ENCODE measurements at places on chromosomes 5 and 9.

DNA sequence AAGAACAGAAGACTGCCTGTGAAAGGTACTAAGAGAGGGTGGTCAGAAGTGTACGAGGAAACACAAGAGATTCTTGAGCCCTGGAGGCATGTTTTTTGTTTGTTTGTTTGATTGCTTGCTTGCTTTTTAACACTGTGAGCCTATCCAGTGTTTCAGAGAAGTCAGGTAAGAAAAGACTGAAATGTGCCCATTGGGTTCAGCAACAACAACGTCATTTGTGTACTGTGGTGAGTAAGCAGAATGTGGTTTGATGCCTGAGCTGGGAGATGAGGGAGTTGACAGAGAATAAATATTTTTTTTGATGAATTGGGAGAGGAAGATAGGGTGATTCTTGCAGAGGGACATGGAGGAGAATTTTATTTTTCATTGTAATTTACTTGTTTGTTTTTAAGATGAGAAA lies 73.1 kb downstream of the RPS23 start:
- DNase-seq = no peak

GRCh38 chr5:7894860-7895259 lies 25.9 kb downstream of the MTRR start:
- DNase-seq = no peak

- no peak for DNase-seq
These were observed 68.9 kb downstream of the PHF2 start for GRCh38 chr9:93645149-93645889.

GRCh38 chr9:94870793-94871558 lies 144.5 kb downstream of the AOPEP start:
- no peak for DNase-seq

DNA sequence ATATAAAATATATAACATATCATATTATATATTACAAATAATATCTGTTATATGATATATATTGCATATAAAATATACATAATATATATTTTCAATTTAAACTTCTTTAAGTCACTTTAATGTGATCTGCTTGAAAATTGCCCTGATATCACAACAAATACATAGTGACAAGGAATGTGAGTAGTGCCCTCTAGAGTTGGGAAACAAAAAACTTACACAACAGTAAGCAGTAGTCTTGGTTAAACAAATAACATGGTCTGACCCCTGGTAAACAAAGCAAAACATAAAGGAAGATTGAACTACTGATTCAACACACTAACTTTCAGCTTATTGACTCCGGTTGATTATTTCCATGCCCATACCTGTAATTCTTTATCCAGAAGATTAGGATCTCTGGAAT lies 188.3 kb upstream of the NMUR2 start:
- DNase-seq = no peak

- DNase-seq = peak; percentile 17
These were observed 664 bp upstream of the RAB3C start for GRCh38 chr5:58582019-58582802.

GRCh38 chr9:83234541-83234940 lies 171.6 kb upstream of the RASEF start:
- no peak for DNase-seq

- DNase-seq = no peak
These were observed 48.3 kb downstream of the SH3TC2 start for GRCh38 chr5:149014571-149015031.

GRCh38 chr5:160259341-160259740 lies 30.0 kb downstream of the FABP6 start:
- no peak for DNase-seq

GRCh38 chr9:97501177-97501971 lies at the start of gene TMOD1:
Gene TMOD1 (plus strand): TSS chr9:97501666. CDS start chr9:97524189, 22,523 bp downstream.
- DNase-seq = peak; percentile 60

- no peak for DNase-seq
These were observed 58.6 kb downstream of the PRKACG start for GRCh38 chr9:68955330-68955729.

GRCh38 chr9:110521206-110521605 lies 58.3 kb downstream of the SVEP1 start:
- DNase-seq = no peak

DNA sequence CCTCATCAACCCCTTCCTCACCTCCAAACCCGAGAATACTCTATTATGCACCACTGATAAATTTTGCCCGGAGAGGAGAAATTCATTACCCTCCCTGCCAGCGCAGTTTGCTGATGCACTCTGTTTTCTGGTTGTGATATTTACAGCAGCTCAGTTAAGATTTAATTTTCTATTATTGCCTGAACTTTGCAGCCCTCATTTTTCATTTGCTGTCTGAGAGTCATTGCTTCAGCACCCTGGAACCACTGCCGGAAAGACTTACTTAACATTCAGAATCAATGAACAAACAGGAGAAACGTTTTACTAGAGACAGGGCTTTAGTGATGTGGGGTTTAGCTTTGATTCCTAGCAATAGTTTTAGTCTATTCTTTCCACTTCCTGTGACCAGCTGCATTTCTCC lies 56.7 kb upstream of the MAMDC2 start:
- no peak for DNase-seq

DNA sequence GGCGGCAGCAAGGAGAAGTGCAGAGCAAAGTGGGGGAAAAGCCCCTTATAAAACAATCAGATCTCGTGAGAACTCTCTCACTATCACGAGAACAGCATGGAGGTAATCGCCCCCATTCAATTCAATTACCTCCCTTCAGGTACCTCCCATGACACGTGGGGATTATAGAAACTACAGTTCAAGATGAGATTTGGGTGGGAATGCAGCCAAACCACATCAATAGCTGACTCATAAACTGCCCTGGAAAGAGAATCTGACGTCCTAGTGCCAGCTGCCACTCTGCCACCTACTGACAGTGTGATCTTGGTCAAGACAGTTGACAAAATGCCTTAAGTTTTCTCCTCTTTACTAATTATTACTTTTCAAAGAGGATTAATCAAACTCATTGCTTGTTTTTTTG lies 128.3 kb downstream of the GPBP1 start:
- no peak for DNase-seq

- no peak for DNase-seq
These were observed 97.5 kb downstream of the HSPA4 start for GRCh38 chr5:133149345-133149744.

DNA sequence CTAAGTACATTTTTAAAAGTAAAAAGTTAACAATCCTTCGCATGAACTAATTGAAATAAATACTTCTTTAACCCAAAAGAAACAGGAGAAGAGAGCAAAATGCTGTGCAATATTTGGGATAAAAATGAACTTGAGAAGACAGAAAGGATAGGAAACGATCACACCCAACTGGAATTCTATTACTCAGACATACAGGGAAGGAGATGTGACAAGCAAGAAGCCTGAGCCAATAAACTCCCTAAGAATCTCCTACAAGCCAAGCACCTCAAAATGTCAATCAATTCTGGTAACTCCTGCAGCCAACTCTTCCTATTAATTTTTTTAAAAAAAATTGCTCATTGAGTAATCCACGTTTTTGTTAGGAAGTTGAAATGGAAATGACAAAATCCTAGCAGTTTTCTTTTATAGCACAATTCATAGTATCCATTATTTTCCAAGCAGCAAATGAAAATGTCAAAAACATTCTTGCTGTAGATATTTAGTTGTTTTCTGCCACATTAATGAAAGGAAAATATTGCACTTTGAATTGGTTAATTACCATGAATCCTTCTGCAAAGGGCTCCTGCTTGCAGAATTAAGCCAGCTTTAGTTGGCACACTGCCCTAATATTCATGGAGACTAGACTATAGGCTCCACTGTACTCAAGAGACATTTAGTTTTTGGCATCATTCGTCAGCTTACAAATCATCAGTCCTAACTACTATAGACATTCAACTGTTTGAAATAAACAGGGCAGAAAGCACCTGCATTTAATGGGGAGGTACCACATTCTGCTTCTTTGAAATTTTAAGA lies 89.0 kb downstream of the RFX3 start:
- DNase-seq = peak; percentile 96

- DNase-seq = no peak
These were observed 20.7 kb upstream of the TRMT10B start for GRCh38 chr9:37732952-37733351.

GRCh38 chr9:83219154-83219923 lies 156.4 kb upstream of the RASEF start:
- DNase-seq = peak; percentile 82

DNA sequence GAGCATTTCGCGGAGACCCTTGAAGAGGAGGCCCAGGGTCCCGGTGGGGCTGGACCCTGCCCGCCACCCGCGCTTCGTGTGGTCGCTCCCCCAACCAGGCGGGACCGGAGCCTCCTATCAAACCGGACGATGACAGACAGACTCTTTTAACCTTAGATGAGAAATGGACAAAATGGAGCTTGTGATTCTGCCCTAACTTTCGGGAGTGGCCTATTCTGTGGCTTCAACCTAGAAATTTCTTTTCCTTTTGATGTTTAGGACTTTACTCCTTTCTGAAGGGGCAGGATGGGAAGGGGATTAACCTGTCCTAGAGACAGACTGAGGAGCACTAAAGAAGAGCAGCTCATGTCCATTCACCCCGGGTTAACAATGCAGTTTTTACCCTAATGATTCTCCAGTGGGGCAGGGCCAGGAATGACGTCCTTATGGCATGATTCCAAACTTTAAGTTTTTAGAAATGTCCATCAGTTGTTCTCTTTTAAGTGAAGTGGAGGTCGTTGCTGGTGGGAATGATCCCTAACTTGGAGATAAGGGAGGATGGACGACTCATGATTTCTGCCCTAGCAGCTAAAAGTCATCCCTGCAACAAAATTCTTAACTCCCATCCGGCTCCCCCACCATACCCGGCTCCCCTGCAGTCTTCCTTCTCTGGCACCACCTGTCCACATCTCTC lies 1.0 kb downstream of the NIPSNAP3A start:
- DNase-seq = no peak

DNA sequence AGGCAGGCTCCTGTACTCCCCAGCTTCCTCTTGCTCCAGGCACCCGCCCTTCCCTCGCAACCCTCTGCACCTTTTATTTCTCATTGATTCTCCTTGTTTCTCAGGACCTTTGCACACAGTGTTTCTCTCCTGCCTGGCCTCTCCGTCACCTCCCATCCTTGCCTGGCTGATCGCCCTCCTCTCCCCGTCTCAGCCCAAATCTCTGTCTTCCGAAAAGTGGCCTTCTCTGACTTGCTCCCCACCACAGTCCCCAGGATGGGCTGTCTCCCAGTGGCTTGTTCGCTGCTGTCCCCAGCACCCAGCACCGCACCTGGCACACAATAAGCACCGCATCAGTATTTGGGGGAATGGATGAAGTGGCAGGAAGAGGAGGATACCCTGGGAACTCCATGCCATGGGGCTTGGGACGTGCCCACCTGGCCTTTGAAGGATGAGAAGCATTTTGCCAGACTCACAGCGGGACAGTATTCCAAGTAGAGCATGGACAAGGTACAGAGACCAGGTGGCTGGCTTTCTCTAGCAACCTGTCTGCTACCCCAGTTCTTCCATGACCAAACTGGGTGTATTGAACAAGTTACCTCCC lies 62.5 kb downstream of the LMX1B start:
- DNase-seq = no peak

DNA sequence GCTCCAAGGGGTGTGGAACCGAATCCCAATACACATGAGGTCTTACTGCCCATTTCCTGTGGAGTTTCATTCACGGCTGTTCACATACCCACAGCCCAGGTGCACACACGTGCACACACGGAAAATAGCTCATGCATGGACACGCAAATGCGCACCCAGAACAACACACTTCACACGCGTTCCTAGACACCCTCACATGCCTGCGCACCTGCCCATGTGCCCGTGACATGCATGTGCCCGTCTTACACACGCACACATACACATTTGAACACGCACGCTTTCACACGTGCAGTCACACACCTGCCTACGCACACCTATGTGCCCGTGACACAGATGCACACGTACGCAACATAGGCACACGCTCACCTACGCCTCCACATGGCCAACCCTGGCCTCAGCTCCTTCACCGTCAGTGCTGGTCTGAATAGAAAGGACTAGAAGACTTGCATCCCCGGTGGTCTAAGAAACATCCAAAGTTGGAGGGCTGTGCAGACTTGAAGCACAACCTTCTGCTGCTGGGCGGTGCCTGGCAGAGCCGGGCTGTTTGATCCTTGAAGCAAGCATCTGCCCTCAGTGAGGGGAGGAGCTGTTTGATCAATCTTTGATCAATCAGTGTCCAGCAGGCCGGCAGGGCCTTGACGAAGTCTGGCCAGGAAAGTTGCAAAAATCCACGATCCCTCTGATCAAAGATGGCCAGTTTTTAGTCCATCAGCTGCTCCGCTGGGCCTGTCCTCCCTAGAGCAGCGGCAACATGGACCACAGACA lies 164.7 kb downstream of the OLFM1 start:
- DNase-seq = no peak

GRCh38 chr5:97022898-97023297 lies 87.0 kb downstream of the LNPEP start:
- DNase-seq = no peak

DNA sequence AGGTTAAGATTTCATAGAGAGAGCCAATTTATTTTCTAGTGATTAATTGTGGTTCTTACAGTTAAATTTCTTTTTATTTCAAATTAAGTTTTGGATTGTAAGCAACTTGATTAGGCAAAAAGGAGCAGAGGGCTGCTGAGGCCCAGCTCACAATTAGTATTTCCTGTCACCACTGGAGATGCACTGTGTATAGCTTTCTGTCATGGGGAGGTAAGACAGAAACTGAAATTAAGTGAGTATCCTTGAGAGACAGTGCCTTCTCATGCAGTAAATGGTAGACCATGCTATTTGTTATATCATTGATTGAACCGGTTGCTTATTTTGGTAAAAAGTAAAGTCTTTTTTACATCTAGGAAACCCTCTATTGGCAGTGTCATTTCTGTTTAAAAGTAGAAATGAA lies 190.7 kb downstream of the CCDC171 start:
- no peak for DNase-seq

DNA sequence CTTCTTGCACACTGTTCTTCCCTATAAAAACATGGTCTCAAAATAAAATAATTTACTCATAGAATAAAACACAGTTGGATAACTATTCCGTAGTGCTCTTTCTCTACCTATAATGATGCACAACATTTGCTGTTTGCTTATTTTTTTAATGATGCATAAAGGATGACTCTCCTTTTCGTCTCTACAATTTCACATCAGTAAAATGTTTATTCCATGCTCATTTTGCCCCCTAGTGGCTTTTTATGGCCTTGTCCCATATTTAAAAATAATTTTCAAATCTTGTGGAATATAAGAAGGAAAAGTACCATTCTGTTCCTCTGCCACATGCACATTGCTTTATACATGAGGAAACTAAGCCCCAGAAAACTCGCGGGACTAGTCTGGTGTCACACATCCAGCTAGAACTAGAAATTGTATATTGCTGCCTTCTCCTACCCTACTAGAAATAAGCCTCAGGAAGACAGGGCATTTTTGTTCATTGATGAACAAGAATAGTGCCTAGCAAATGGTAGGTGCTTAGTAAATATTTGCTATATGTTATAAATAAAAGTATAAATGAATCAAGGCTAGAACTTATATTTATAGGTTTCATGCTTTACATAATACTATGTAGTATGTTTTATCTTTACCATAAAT lies 12.7 kb downstream of the KCTD16 start:
- no peak for DNase-seq

DNA sequence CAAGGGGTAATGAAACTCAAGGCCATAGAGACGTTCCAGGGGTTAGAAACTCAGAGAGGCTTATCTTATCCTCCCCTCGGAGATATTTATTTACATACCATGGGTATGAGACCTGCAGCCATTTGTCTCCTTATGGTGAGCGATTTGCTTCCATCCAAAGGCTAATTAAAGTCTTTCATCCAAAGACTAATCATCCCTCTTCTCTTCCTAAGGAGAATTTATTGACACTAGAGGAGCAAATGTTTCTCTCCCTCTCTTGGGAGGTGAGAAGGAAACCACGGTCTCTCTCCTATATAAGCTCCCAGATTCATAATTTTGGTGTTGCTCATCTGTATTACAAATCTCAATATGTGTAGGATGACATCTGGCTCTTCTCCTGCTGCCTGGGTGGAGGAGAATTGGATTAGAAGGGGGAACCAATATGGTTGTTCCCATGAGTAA lies 31.0 kb upstream of the RPS23 start:
- DNase-seq = no peak
